Activated T-cell treated with anti-CD3 and anti-CD28 coated beads for 1 hour (primary cell): ENCODE measurements at places on chromosomes 11 and 22.
A peak's percentile ranks its signal among the peaks of the same experiment; 100 is the strongest.

- no peak for DNase-seq
Measured at GRCh38 chr11:109644152-109644551, 222.2 kb downstream of the C11orf87 start.

DNA sequence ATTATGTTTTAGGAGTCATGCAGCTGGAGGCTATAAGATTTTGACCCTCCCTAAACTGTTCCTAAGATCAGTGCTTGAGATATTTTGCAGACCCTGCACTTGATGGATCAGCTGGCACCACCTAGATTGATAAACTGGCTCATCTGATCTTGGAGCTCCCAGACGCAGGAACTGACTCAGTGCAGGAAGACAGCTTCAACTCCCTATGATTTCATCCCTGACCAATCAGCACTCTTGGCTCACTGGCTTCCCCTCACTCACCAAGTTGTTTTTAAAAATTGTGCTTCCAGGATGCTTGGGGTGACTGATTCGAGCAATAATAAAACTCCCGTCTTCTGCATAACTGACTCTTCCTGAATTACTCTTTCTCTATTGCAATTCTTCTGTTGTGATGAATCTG, 637.5 kb upstream of the FAT3 start:
- DNase-seq = no peak

GRCh38 chr11:107387666-107388065, 70.0 kb downstream of the CWF19L2 start:
- DNase-seq = no peak

- DNase-seq = no peak
Measured at GRCh38 chr11:40170078-40170477, 1289.4 kb downstream of the LRRC4C start.

DNA sequence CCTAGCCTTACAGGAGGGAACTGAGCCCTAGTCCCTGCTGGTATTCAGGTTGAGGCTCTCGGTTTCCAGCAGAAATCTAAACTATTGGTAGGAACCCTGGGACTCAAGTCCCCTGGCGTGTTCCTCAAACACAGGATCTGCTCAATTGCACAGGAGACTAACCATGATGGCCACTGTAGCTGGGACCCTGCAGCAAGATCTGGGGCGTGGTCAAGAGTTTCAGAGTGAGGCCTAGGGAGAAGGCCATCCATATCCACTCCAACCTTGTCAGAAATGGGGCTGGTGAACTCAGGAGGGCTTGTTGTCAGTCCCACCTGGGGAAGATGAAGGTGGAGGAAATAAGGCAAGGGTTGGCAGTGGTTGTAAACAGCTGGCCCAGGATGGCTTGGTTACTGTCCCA, 49.9 kb upstream of the PAX6 start:
- DNase-seq = no peak

DNA sequence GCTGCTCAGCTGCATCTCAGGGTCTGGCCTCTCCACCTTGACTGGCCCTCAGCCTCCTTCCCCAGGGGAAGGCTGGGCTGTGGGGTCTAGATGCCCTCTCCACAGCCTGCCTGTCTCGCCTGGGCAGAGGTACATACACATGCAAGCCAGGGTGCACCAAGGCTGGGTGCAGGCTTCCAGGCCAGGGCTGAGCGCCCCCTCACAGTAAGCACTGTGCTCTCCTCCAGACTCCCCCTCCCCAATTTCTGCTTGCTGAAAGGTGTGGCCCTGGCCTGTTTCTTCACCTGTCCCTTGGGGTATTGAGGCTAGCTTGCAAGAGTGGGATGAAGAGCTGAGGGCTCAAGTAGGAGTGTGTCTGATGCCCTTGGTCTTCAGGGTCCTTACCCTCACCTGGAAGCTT, 22.5 kb downstream of the RELT start:
- DNase-seq = no peak

- DNase-seq = no peak
Measured at GRCh38 chr22:24938741-24939341, 7.7 kb downstream of the LHFPL7 start.

GRCh38 chr11:443542-444199, 1.9 kb upstream of the ANO9 start:
- no peak for DNase-seq

GRCh38 chr11:76859708-76860227, 950 bp upstream of the ACER3 start:
- DNase-seq = no peak

DNA sequence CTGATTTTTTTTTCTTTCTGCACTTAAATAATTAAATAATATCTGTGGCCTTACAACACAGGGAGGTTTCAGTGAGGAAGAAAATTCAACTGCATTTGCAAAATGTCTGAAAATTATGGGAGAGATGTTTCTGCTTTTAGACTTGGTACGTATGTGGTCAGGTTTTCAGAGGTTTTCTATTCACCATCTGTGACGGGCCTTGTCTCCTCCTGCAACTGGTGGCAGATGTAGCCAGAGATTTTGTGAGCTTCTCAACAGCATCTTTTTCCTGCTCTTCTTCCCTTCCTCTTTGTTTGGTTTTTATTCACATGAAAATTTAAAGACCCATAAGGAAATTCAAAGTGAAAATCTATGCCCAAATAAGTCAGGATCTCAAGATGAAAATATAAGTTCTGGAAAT, 38.3 kb downstream of the ZBTB16 start:
- no peak for DNase-seq

GRCh38 chr22:30425616-30426387, at the start of gene MTFP1:
Gene MTFP1 (plus strand): TSS chr22:30425768. CDS start chr22:30425880, 112 bp downstream.
- DNase-seq = no peak

- no peak for DNase-seq
Measured at GRCh38 chr11:120906766-120907165, 117.1 kb upstream of the TBCEL start.

DNA sequence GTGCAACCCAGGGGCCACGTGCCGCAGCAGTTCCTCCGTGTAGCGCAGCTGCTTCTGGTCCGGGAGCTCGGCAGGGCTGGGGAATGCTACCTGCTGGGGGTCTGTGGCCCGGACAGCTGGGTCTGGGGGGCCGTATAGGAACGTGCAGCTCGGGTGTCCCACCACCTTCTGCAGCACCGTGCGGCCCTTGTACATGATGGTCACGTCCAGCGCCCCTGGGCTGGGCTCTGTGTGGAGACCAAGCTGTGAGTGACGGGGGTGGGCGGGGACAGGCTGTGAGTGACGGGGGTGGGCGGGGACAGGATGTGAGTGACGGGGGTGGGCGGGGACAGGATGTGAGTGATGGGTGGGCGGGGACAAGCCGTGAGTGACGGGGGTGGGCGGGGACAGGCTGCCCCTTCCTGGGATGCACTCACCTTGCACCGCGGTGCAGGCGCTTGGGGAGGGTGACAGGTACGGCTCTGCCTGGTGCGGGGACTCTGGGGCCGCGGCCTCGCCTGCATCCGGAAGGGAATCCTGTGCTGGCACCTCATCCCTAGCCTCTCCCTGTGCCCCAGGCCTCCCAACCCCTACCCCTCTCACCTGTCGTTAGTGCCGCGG, 2.3 kb downstream of the IRF7 start:
- peak; percentile 83 for DNase-seq

DNA sequence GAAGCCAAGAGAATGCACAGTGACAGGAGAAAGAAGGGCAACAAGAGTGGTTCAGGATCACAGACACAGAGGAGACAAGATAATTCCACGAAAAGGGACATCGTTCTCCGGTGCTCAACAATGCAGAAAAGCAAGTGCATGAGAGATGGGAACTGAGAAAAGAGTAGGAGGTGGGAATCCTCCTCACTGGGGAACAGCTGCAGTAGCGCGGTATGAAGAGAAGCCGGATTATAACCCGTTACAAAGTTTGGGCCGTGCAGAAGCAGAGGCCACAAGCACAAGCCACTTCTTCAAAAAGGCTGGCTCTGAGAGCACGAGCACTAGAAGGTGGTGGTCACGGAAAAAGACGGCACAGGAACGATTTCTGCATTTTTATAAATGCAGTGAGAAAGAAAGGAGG, 114.2 kb upstream of the BID start:
- no peak for DNase-seq

GRCh38 chr22:39194098-39194497, 41.6 kb upstream of the CBX7 start:
- DNase-seq = no peak

- no peak for DNase-seq
Measured at GRCh38 chr11:20671856-20672546, 2.6 kb downstream of the NELL1 start.

- DNase-seq = no peak
Measured at GRCh38 chr11:79932612-79933011, 491.8 kb upstream of the TENM4 start.

GRCh38 chr11:71209656-71210055, 42.7 kb downstream of the SHANK2 start:
- no peak for DNase-seq

DNA sequence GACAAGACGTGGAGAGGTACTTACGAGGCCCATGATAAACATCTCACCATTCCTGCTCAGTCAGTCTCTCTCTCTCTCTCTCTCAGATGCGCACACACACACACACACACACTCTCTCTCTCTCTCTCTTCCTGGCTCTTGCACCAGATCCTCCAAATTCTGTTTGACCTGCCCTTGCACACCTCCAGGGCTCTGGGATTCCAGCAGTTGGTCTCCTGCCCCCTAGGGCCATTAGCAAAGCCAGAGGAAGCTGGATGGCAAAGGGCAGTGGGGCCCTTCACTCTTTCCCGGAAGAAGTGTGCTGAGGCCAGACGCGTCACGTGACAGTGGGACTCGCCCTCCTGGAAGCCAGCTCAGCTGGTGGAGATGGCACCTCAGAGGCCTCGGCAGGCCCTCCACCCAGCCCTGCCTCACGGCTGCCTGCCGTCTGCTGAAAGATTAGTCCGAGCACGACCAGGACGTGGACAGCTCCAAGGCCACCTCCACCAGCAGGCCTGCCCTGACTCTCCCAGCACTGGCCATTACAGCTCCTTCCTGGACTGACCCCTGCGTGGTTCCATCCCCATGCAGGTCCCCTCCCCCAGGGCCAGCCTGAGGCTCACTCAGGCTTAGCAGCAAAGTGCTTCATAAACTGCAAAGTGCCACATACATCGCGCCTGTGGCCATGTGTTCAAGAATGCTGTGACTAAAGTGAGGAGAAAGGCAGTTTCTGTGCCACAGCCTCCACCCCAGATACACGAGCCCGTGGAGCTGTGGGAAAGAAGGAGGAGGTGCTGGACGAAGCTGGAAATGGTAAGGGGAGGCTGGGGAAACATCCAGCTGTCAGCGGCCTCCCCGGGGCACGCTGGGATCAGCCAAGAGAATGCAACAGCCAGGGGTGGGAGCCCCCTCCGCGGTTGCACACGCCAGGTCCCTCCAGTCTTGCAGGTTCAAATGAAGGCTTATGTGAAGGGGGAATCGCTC, 3.7 kb downstream of the PDGFB start:
- no peak for DNase-seq

GRCh38 chr11:12287009-12287373, 90.4 kb upstream of the PARVA start:
- no peak for DNase-seq

DNA sequence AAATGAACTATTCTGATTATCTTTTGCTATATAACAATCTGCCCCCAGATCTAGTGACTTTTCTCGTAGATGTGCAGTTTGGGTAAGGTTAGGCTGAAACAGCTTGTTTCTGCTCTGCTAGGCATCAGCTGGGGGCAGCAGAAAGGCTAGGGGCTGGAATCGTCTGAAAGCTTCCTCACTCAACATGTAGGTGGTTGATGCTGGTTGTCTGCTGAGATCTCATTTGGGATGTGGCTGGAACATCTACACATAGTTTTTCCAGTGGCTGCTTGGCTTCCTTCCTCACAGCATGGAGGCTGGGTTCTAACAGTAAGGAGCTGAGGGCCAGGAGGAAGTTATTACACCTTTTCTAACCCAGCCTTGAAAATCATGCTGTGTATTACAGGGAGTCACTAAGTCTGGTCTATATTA, 30.2 kb downstream of the USP47 start:
- no peak for DNase-seq

DNA sequence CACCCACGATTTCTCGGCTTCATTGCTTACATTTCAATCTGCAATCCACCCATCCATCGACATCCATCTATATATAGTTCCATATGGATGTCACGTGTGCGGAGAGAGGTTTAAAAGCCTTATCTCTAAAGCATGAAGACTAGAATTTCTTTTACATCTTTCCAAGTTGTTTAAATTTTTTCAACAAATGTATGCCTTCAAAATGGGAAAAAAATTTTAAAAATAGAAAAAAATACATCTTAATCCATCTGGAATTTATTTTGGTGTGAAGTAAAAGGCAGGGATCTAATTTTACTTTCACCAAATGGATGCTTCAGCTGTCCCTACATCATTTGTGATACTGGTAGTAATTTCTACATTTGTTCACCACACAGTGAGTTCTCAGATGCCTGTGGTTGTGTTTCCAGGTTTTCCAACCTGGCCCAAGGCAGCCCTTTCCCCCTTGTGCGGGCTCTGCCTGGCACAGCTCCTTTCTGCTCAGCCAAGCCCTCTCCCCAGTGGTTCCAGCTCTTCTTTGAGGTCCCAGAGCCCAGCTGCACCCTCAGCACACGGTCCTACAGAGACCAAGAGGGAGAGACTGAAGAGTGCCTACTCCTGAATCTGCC, 37.6 kb upstream of the KLHL35 start:
- no peak for DNase-seq

DNA sequence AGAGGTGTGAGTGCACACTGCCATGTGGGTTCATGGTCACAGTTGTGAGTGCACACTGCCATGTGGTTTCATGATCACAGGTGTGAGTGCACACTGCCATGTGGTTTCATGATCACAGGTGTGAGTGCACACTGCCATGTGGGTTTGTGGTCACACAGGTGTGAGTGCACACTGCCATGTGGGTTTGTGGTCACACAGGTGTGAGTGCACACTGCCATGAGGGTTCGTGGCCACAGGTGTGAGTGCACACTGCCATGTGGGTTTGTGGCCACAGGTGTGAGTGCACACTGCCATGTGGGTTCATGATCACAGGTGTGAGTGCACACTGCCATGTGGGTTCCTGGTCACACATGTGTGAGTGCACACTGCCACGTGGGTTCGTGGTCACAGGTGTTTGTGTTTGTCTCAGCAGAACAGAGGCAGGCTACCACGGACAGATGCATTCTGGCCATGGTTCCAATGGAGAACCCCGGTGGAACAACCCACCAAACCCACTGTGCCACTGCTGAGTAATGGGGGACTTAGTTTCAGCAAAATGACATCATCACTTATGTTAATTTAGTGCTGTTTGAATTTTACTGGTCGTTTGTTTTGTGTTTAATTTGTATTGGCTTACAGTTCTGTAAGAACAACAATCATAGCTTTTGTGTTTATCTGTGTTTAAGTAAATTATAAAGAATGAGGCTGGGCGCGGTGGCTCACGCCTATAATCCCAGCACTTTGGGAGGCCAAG, 57.2 kb downstream of the RPS6KA4 start:
- no peak for DNase-seq

GRCh38 chr11:65611758-65612603, 2.0 kb downstream of the MAP3K11 start:
- DNase-seq = no peak

GRCh38 chr11:18248561-18248960, at the start of gene SAA2:
Gene SAA2 (minus strand): TSS chr11:18248668. CDS start chr11:18248011, 657 bp downstream.
- no peak for DNase-seq
